Left kidney (tissue), 8 donors: ENCODE measurements at places on chromosomes 5 and 9. TPM values are rescaled to one million over a fixed set of nuclear protein-coding genes. Genes with fewer than 3 reads are reported as not detected.

DNA sequence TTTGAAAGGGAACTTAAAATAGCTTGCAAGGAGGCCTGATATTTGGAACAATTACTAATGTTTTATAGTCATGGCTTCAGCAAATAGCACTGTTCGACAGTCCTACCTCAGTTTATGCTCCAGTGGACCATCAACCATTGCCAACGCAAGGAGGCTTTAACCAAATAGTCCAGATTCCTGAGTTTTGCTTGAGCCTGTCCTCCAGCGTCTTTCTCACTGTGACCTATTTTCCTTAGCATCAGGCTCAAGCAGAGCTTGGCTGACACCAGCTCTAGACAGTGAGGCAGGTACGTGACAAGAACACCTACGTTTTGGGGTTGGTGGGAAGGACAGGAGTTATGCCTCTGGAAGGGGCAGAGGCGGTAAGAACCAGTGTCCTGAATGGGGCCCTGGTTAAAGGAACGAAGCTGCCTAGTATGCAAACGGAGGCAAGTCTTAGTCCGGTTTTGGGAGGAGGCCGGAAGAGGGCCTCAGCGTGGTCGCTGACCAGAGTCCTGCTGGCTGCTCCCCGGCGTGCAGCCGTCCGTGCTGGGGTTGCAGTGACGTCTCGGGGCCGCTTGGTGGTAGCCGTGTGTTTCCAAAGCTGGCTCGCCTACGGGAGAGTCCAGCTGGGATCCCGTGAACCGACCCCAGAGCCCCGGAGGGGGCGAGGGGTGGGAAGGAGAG lies 998 bp upstream of the FGF18 start:
- DNase-seq: peak; percentile 81

RASA1 gene
- polyA plus RNA-seq: 58.2 TPM

DNA sequence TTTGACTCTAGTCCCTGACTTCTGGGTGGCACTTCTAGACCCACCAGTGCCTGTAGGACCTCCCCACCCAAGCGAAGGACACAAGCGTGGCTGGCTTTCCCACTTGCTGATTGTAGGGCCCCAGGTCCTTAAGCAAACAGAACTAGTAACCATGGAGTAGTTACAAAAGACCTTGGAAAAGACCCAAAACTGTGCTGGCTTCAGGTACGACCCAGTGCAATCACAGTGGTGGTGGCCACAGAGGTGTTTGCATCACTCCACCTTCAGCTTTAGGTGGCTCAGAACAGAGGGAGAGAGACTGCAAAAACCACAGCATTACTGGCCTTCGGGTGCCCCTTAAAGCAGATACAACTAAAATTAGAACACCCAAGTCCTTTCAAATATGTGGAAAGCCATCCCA lies 52.9 kb downstream of the SLCO4C1 start:
- no peak for DNase-seq

GRIN1 gene
- not detected for polyA plus RNA-seq

- DNase-seq: no peak
Observed at GRCh38 chr9:16801871-16802466, 68.5 kb downstream of the BNC2 start.

- DNase-seq: no peak
Observed at GRCh38 chr5:14382640-14383039, 199.0 kb upstream of the OTULINL start.

DNA sequence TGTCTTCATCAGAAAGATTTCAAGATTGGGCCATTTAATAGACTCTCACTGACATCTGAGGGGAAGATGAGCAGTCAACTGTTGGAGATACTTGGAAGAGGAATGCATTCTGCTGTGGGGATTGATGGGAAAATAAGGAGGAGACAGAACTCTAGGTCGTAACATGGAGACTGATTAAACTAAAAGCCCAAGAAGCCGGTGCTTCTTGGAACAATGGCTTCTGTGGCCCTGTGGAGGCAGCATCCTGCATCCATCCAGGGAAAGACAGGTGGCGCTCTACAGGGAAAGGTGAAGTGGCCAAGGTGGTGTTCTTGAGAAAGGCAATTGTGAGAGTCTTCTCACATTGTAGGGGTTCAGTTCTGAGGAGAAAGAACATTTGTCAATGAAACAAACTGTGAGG lies 31.3 kb downstream of the ZFAND5 start:
- DNase-seq: no peak

DNA sequence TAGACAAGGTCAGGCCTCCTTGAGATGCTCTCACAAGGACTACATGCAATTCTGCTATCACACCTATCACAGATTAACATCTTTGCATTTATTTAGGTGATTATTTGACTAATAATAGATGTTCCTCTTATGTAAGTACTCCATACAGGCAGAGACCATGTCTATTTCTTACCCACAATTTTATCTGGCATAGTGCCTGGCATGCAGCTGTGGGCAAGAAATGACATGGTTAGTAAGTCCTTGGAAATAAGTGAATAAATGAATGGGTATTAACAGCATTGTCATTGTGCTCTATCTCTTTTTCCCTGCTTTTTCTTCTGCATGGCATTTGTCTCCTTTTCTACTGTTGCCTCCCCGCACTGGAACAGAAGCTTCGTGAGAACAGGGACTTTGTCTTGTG lies 49.4 kb downstream of the SLC22A5 start:
- no peak for DNase-seq

ERAP2 gene
- 9.8 TPM for polyA plus RNA-seq

DNA sequence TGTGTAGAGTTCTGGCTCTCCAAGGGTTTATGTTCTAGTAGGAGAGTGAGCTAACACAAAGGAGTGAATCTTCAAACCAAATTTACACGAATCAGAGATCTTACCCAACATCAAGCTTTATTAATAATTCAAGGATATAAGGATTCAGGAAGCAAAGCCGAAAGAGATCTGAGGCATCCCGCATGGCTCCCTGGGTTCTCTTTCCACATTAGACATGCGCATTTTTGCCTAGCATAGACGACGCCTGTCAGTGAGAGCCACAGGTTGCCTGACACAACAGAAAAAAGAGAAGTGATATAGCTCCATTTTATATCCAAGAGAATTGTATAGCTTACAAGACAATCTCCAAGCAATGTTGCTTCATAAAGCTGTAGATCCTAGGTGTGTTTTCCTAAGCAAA lies 52.6 kb downstream of the ESM1 start:
- no peak for DNase-seq

GRCh38 chr5:77143998-77144836 lies 57.1 kb upstream of the ZBED3 start:
- peak; percentile 60 for DNase-seq

SNX18 gene
- 28.6 TPM for polyA plus RNA-seq

GRCh38 chr9:96021551-96022444 lies 146.3 kb downstream of the ERCC6L2 start:
- no peak for DNase-seq

DNA sequence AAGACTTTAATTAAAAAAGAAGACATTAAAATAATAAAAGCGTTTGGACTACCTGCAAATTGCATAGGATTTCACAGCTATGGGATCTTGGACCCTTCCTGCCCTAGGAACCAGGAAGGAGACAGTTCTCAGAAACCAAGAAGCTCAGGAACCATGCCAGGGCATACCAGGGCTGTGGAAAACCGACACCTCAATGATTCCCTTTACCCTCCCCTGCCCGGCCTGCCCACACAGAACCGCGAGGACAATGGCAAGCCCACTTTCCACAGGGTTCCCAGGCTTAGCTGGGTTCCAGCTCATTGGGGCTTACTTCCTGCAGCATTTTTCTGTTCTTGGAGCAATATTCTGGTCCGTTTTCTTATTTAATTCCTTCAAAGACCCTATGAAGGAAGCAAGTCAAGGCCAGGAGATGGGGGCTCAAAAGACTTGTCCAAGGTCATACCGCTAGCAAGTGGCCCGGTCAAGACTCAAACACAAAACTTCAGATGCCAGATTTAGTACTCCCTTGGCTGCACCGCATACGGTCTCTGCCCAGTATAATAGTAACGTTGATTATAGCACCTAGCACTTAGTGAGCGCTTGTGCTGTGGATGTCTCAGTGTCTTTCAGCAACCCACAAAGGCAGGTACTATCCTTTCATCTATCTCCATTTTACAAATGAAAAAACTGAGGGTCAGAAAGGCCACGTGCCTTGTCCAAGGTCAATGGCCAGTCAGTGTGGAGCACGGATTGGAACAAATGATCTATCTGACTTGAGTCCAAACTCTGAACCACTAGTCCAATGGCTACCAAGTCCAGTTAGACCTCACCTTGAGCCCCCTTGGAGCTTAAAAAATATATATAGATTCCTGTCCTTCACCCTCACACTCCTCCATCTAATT lies 6.8 kb downstream of the FAT2 start:
- DNase-seq: no peak

GRCh38 chr9:119453980-119454379 lies 84.7 kb upstream of the BRINP1 start:
- DNase-seq: no peak

DNA sequence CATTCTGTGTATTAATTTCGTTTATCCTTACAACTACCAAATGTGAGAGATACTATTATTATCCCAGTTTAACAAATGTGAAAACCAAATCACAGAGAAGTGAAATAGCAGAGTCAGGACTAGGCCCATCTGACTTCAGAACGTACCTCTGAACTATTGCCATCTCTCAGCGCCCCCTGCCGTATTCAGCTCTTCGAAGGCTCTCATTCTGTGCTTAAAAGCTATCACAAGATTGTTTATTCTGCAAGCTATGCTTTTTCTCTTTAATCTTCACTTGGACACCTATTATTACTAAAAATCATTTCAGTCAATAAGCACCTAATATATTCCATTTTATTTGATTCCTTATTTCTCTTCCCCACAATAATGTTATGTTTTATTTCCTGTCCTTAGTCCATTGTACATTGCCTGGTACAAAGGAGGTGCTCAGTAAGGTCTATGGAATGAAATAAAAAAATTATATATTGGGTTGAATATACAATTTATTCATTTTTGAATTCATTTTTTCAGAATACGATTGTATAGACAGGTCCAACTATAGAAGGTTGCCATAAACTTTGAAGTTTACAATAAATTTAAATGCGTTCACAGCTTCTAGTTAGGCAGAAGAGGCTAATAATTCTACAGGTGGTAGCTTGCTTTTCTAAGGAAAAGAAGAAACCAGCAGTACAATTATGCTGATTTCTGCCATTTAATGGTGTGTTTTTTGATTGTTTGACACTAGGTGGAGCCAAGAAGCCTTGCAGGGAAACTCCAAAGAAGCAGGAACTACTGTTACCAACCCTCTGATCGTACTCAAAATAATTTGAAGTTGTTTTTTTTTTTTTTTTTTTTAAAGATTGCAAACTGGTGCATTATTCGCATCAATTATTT lies 202.2 kb upstream of the DMRTA1 start:
- peak; percentile 15 for DNase-seq

CDKN2B gene
- polyA plus RNA-seq: 0.18 TPM

SOX30 gene
- polyA plus RNA-seq: 0.50 TPM

SOWAHA gene
- polyA plus RNA-seq: 4.0 TPM

DNA sequence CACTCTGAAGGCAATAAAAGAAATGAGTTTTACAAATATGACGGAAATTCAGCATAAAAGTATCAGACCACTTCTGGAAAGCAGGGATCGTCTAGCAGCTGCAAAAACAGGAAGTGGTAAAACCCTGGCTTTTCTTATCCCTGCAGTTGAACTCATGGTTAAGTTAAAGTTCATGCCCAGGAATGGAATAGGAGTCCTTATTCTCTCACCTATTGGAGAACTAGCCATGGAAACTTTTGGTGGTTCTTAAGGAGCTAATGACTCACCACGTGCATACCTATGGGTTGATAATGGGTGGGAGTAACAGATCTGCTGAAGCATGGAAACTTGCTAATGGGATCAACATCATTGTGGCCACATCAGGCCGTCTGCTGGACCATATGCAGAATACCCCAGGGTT lies 93.5 kb upstream of the RGMB start:
- no peak for DNase-seq

- no peak for DNase-seq
Observed at GRCh38 chr5:161442471-161442870, 104.1 kb downstream of the GABRB2 start.

DNA sequence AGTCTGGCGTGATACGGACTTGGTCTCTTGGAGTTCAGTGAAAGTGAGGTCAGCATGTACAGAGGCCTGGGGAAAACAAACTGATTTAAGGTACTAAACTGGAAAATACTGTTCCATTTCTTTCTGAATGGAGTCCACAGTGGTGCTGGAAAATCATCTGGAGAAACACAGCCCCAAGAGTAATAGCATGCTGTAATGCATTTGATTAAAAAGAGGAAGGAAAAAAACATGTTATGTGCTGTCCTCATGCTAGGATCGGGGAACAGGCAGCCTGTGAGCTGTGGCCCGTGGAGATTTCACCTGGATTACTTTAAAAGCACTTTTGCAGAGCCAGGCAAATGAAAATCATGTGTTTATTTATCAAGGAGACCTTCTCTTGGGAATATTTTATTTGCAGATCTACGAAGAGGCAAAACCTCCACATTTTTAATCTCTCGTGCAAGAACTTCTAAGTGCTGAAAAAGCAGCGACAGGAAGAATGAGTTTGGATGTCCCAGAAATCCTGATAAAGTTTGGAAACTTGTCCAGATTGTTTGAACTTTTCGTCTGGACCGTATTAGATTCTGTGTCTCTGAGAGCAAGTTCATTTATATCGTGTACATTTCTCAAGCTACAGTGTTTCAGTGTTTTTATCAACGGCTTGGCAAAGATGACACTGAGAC lies 228.8 kb downstream of the GAS1 start:
- no peak for DNase-seq

DNA sequence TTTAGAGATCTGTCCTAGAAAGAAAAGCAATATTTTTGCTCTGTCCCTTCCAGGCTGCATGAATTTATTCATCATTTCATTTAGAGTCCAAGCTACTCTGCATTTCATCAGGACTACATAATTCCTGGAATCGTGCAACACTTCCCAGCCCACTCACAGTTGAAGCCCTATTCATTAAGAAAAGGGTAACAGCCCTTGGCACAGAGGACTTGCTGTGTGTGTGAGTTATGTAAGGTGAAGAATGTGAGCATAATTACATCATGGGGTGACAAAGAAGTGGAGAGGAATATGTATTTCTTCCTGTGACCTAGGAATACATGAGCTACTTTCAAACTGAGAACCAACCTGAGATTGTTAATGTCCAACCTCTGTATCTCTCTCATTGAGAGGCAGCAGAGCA lies 317.4 kb downstream of the ARHGEF28 start:
- DNase-seq: no peak

GRCh38 chr5:150781706-150782614 lies 3.4 kb downstream of the SMIM3 start:
- no peak for DNase-seq

MYMK gene
- polyA plus RNA-seq: 0.37 TPM

DNA sequence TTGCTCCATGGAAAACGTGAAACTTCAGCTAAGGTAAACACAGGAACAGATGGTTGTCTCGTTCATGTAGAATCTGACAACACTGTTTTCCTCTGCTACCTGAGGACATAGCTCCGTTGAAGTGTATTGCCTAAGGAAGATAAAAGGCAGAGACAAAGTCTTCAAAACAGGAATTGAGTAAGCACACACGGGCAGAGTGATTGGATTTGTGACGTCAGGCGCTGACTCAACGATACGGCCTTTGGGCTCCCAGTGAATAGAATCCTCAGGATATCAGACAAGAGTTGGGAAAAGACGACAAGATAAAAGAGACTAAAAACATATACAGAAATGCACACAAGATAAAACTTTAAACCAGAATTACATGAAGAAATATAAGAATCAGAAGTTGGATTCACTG lies 787.1 kb upstream of the CTNND2 start:
- DNase-seq: no peak

GRCh38 chr5:93602241-93603077 lies 19.4 kb downstream of the NR2F1 start:
- DNase-seq: peak; percentile 49
